A172 (cell line): ENCODE measurements at places on chromosomes 7 and 10. TPM values are rescaled to one million over a fixed set of nuclear protein-coding genes. Genes with fewer than 3 reads are reported as not detected.

GNG11 gene
- 24.1 and 27.9 TPM in 2 replicates for total RNA-seq

- peak; percentile 21 for DNase-seq
These were observed 809 bp downstream of the HOXA9 start for GRCh38 chr7:27164367-27165088.

CEP55 gene
- 193 and 250 TPM in 2 replicates for total RNA-seq

DNA sequence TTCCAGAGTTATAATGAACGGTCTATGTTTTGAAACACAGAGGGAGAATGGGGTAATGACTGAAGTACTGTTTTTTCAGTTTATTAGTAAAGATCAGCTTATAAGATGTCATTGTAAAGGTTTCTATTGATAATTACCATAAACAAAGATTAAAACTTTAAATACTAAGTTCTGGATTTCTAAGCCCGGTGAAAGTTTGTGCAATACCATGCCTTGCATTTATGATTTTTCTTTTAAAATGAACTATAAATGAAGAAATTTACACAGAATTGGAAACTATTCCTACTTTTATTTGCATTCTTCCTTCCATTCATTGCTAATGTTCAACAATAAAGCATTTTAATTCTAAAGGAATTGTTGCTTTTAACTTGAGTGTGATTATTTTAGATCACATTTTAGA is 4.9 kb downstream of the MEOX2 start:
- no peak for DNase-seq

BMPER gene
- total RNA-seq, result 0.34 and 0.55 TPM in 2 replicates

DNA sequence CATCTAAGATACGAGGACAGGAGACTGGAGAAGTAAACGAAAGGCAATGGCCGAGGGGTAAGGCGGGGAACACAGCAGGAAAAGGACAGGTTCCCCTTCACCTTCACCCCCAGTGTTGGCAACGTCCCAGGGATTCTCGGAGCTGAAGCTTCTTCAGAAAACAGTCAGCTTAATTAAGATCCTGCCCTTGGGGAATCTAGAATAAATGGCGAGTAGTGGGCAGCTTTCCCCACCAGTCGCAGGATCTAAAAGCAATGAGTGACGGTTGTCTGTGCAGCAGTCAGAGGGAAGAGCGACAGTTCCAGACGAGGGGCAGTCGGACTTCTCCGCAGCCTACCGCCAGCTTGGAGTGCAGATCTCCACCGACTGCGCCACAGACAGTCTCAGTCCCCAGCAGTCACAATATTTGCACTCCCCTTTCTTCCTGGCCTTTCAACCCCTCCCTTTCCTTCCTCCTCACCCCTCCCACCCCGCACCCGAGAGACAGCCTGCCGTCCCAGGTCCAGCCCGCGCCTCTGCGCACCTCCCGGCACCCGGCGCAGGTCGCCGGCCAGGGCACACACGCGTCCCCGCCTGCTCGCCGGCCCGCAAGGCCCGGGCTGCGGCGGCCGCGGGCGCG is 10.9 kb upstream of the SP8 start:
- DNase-seq, result peak; percentile 78

DNA sequence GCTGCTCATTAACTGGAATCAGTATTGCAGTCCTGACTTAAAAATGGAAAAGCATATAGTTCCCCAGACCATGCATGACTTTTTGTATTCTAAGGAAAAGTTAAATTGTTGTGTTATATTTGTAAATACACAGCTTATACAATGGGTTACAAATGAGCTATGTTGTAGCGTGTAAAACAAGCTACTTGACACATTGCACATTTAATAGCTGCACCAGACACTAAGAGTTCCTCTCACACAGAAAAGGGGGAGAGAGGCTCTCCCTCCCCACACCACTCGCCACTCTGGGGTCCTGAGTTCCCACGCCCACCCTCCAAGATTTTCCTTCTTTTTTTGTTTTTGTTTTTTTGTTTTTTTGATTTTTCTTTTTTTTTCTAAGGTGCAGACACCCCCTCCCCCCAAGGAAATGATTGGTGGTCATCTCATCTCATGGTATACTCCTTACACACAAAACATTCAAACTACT is 6.3 kb downstream of the KLF6 start:
- no peak for DNase-seq

- DNase-seq, result no peak
These were observed 8.0 kb downstream of the ELFN1 start for GRCh38 chr7:1678081-1678543.

DNA sequence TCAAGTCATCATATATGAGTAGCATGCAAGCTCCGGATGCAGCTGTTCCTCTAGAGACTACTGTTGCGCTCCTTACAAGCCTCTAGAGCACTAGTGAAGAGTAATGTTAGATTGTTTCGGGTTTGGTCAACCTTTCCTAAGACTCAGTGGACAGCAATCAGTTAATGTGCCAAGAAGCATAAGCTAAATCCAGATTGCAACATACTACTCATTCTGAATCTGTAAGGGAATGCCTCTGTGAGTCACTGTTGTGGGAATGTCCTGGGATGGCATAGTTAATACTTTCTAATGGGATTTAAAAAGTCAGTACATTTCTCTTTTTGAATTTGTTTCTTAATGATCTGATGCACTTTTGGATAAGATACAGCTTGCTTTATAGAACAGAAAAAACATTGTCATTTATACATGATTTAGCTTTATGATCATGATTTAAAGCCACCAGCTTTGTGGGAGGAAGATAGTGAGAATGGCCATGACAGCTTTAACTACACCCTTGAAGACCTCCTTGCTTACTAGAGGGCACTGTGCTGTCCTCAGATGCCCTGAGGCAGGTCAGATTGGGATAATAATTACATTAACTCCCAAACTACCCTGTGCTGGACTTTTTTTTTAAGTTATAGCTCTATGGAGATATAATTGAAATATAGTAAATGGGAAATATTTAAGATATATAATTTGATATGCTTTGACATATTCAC is 138.4 kb downstream of the SDK1 start:
- peak; percentile 93 for DNase-seq

DNA sequence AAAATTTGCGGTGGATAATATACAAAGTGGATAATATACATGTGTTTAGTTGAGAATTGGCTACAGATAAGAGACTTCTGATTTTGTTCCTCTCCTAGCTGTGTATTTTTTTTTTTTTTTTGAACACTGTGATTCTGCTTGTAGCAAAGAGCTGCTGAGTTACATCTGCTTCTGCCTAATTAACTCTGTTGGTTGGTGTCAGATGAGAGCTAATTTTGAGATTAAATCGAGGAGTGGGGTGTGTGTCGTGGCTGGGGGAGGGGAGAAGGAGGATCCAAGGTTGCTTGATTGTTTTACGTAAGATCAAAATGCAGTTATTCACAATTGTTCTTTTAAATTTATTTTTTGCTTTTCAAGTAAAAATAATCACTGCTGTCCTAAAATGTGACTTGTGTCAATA is 11.3 kb downstream of the KAT6B start:
- DNase-seq, result no peak

GRCh38 chr10:99470327-99470726 is 39.9 kb upstream of the GOT1 start:
- no peak for DNase-seq

DNA sequence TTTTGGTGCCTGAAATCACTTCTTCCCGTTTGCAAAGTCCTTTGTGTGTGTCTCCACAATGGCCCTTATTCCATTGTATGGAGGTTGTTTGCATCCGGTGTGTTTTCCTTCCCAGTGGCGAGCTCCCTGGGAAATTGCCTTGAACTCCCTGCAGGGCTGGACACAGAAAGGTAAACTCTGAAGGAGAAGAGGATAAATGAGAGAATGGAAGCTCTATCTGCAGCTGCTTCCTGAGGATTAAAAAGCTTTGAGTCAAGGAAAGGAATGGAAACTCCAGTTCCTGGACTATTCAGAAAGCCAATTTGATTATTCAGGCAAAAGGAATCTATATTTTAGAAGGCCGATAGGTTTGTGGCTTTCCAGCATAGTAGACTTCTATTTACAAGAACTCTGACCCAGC is 4.4 kb upstream of the GRK5 start:
- DNase-seq, result peak; percentile 54

DNA sequence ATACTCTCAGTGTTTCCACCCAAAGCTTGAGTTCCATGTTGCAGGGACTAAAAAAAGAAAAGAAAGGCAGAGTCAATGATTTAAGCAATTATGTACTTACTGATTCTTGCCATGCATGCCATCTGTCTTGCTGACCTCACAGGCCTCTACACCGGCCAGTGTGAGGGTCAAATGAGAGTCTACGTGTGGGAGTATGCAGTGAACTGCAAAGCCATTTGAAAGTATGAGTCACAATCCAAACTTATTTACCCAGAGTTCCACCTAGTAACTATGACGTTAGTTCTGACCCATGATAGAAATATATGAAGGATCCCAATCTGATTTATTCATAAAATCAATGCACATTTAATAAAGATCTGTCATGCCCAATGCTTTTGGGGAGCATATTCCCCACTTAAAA is 26.5 kb downstream of the PDE1C start:
- DNase-seq, result peak; percentile 74

- DNase-seq, result peak; percentile 44
These were observed 253.5 kb downstream of the ABCA13 start for GRCh38 chr7:48424731-48425130.

CPA2 gene
- not detected in 2 replicates for total RNA-seq

ADIRF gene
- total RNA-seq, result not detected in 2 replicates

- DNase-seq, result no peak
These were observed 4.4 kb upstream of the PDLIM1 start for GRCh38 chr10:95295031-95295755.

TBX20 gene
- 0.96 and 1.2 TPM in 2 replicates for total RNA-seq

GRCh38 chr7:8499128-8499527 is 65.7 kb downstream of the NXPH1 start:
- DNase-seq, result no peak

DNA sequence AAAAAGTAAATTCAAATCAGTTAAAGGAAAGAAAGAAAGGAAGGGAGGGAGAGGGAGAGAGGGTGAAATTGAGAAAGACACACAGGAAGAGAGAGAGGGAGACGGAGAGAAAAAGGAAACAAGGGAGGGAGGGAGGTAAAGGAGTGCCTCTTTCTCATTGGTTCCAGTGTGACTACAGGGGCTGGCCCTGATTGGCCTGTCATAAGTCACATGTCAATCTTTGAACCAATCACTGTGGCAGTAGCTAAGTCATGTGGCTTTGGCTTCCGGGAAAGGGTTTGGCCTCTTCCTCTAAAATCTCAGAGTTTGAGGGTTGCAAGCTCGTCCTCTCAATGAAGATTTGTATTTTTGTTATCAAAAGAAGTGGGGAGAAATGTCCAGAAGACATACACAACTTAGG is 150.2 kb downstream of the RAB11FIP2 start:
- no peak for DNase-seq

- peak; percentile 65 for DNase-seq
These were observed 44.6 kb downstream of the TAX1BP1 start for GRCh38 chr7:27784399-27785053.

GPR22 gene
- not detected in 2 replicates for total RNA-seq

FAM20C gene
- total RNA-seq, result 27.1 and 30.2 TPM in 2 replicates

DNA sequence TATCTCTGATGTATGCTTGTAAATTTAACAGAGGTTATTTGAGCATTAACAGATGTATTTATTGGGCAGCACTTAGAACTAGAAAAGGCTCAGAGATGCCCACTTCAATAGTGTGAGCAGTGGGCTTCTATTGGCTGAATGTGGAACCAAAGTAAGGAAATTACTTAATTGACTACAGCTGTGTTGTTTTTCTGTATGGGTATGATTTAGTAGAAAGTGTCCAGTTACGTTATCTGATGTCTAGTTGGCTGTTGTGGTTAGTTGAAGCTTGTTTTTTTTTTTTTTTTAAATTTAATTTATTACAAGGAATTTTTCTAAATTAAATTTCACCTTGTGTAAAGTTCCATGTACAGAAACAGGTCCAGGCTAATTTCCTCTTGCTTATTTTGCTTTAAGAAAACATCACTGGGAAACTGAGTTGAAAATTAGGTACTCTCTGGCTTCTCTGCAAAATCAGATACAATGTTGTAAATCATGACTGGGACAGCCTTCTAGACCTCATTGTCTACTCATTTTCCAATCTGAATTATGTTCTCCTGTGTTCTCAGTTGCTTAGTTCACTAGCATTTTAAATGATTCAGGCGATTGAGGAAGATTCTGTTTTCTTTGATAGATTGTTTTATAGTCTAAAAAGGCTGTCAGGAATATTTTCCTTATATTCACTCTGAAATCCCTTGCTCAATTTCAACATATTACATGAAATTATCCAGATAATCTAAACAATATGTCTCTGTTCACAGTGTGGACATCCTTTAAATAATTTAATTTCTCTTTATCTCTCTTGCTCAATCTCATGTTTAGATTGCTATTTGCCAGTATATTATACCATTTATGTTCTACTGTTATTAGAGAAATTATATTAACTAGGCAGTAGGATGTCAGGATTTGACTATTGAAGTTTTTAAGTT is 53.0 kb downstream of the PHF14 start:
- DNase-seq, result no peak

SPAM1 gene
- not detected in 2 replicates for total RNA-seq

GRCh38 chr7:129522088-129522970 is 20.0 kb downstream of the SMKR1 start:
- DNase-seq, result no peak

GRCh38 chr7:120052884-120053382 is 220.0 kb upstream of the KCND2 start:
- DNase-seq, result peak; percentile 55

DNA sequence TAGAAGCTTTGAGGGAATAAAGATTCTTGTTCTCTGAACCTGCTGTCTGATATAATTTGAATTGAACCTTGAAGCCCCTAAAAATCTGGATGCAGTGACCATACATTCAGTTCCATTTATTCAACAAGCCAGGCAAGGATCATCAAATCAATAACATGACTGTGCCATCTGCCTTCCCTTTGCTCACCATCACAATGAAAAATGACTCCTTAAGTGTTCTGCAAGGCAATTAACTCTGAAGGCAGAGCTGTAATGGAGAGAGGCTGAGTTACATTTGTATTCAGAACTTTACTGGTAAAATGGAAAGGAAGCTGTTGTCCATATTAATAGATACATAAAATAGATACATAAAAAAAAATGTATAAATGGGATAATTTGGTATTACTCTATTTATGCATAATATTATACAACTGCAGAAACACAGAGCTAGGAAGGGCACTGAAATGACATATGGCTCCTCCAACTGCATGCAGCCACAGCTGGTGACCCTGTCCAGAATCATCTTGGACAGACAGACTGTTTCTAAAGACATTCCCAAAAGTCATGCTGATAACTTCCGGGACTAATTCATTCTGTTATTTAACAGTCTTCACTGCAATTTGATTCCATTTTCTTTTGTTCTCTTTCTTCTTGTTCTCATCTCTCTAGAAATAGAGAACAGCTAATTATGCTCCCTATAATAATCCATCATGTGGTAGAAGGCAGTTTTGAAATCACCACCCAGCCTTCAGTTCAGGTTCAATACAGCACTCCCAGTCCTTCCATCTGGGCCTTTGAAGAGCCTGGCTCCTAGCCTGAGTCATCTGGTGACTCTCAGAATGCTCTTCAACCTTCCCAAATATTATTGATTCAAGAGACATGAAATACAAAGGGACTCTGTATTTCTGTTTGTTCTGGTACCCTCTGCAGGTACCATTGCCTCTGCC is 412.6 kb downstream of the GFRA1 start:
- no peak for DNase-seq

JAZF1 gene
- total RNA-seq, result 18.8 and 28.3 TPM in 2 replicates
